ENCODE measurements at places on chromosomes 13 and 19.

DNA sequence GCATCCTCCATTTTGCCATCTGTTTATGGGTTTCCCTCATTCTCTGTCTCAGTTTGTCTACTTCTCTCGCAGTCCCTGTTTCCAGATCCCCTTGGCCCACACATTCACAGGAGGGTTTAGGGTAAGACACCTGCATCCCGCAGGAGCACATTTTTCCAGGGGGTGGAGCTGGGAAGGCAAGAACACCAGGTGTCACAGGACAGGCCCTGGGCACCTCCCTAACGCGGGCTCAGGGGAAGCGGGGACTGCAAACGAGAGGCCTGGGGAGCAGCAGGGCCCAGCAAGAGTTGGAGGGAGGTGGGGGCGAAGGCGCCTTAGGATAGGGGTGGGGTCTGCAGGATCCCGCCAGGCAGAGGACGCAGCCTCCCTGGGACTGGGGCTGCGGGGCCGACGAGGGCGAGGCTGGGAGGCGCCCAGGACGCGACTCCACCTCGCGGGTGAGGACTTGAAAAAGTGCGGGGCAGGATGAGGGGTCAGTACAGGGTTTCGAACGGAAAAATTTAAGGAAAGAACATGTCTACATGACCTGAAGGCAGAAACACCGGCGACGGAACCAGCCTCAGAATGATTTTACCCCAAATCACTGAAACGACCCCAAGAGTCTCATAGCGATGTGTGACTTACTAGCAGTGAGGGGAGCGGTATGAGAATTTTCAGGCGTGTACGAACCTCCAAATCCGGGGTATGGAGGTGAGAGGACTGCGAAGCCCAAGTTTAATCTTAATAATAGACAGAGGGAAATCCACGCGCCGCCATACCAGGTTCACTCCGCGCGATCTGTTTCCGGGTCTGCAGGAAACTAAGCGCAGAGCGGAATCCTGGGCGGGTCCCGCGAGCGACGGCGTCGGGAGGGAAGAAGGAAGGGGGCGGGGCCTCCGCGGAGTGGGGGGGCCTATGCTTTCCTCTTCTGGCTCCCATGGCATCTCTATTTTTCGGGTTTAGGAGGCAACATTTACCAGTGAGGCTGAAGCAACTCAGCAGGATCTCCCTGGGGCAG is 7.1 kb upstream of the ERVV-2 start:
- H3K4me3 ChIP-seq: peak overlapping the region; percentile 31
- H3K27me3 ChIP-seq: no peaks in the 10 kb centered on the region
- no peaks in the 10 kb centered on the region for H3K4me1 ChIP-seq
- H3K27ac ChIP-seq: no peak overlapping the region
- DNase-seq: peak; percentile 8
- H3K36me3 ChIP-seq: no peaks in the 10 kb centered on the region

GRCh38 chr13:21897161-21897560 is 226.3 kb downstream of the FGF9 start:
- no peaks in the 10 kb centered on the region for H3K36me3 ChIP-seq
- DNase-seq: no peak
- no peak overlapping the region for H3K27ac ChIP-seq
- H3K4me1 ChIP-seq: no peaks in the 10 kb centered on the region
- no peak overlapping the region for H3K4me3 ChIP-seq

DNA sequence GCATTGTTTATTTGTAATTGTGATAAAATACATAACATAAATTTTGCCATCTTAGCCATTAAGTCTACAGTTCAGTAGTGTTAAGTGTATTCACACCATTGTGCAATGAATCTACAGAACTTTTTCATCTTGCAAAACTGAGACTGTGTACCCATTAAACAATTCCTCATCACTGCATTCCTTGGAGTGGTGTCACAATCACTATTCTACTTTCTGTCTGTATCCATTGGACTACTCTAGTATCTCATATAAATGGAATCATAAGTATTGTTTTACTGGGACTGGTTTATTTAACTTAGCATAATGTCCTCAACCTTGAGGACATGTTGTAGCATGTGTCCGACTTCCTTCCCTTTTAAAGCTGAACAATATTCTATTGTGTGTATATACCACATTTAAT is 36.8 kb downstream of the UFM1 start:
- H3K4me3 ChIP-seq: no peak overlapping the region
- no peaks in the 10 kb centered on the region for H3K27me3 ChIP-seq
- no peak overlapping the region for H3K27ac ChIP-seq
- no peak for DNase-seq

DNA sequence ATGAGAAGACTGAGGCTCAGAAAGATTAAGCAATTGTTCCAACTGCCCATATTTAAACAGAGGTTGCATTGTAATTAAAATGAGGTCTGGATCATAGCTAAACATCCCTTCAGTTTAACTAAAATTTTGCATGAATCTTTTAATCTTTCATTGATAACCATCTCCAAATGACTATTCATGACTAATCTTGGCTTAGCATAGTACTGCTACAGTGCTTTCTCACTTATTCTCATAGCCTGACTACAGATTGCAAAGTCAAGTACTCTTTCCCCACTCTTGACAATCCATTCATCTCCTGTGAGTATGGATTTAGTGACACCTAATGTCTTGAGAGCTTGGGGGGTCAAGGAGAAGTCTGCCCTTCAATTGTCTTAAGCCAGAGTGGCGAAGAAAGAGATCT is 258.4 kb downstream of the RFC3 start:
- H3K4me3 ChIP-seq: no peak overlapping the region
- no peak overlapping the region for H3K27ac ChIP-seq
- H3K4me1 ChIP-seq: no peaks in the 10 kb centered on the region
- no peaks in the 10 kb centered on the region for H3K27me3 ChIP-seq
- DNase-seq: no peak

- no peak for DNase-seq
- H3K4me3 ChIP-seq: no peak overlapping the region
- H3K36me3 ChIP-seq: peaks cover 44% of the 10 kb centered on the region
These were observed 9.0 kb downstream of the RFX1 start for GRCh38 chr19:13996928-13997630.

- H3K4me1 ChIP-seq: no peaks in the 10 kb centered on the region
- no peak overlapping the region for H3K27ac ChIP-seq
- H3K36me3 ChIP-seq: no peaks in the 10 kb centered on the region
- no peak for DNase-seq
- no peaks in the 10 kb centered on the region for H3K27me3 ChIP-seq
These were observed 17.3 kb upstream of the OVOL3 start for GRCh38 chr19:36093687-36094086.

GRCh38 chr13:90047600-90047999 is 1299.9 kb upstream of the MIR17HG start:
- DNase-seq: no peak
- H3K36me3 ChIP-seq: no peaks in the 10 kb centered on the region
- H3K4me3 ChIP-seq: no peak overlapping the region
- H3K27me3 ChIP-seq: no peaks in the 10 kb centered on the region
- no peaks in the 10 kb centered on the region for H3K4me1 ChIP-seq

DNA sequence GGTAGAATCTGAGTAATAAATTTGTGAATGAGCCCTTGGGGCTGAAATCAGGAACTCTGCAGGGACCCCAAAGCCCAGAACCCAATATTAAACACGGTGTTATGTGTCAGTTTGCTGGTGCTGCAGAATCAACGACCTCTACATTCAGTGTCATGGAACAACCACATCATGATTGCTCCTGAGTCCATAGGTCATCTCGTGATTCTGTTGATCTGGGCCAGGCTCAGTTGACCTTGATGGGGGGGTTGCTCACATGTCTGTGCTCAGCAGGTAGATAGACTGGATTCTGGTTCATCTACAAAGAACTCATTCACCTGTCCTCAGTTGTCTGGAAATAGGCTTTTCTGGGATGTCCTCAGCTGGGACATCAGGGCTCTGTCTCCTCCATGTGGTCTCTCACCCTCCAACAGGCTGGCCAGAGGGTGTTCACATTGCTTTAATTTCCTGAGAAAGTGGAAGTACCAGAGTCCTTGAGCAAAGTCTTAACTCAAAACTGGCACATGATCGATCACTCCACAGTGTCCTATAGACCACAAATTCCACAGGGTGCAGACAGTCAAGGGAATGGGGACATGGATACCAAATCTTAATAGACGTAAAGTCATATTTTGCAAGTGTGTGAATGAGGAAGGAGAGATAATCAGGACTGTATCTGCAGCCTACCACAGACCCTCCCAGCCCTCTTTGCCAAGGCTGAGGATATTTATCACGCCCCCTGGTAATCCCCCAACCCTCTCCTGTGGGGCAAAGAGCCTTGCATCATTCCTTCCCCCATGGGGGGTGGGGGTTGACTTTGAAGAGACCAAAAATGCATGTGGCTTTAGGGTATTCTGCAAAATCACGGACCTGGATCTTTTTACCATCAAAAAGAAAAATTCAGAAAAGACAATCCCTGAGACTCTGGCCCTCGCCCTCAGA is 39.3 kb upstream of the IGFL1 start:
- no peak overlapping the region for H3K27ac ChIP-seq
- DNase-seq: no peak
- H3K36me3 ChIP-seq: no peaks in the 10 kb centered on the region
- peaks cover 3% of the 10 kb centered on the region for H3K4me1 ChIP-seq

Measured in B cell (primary cell).